Stimulated activated CD8-positive, alpha-beta memory T cell treated with anti-CD3 and anti-CD28 coated beads, Interleukin-4, amount 100 ng/mL, for 24 hours (primary cell): ENCODE measurements at places on chromosomes 4 and X.

GRCh38 chr4:3210467-3210866, 38.5 kb upstream of the MSANTD1 start:
- DNase-seq: no peak

GRCh38 chrX:84175958-84176357, 12.0 kb downstream of the RPS6KA6 start:
- no peak for DNase-seq

DNA sequence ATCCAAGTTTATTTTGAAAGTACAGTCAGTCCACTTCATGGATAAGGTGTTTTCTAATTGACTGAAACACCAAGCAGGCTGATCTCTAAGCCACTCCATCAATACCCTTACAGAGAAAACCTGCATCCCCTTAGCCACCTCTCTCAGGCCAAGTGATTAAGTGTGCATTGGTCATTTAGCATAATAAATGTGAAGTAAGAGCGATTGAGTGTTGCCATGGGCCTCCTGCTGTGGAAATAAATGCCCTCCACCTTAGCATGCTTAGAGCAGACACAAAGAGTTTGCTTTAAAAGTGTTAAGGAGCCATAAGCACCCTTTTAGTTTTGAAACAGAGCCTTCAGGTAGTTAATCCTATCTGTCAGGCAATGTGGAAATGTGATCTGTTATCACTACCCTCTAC, 386.5 kb downstream of the GPAT3 start:
- DNase-seq: no peak

DNA sequence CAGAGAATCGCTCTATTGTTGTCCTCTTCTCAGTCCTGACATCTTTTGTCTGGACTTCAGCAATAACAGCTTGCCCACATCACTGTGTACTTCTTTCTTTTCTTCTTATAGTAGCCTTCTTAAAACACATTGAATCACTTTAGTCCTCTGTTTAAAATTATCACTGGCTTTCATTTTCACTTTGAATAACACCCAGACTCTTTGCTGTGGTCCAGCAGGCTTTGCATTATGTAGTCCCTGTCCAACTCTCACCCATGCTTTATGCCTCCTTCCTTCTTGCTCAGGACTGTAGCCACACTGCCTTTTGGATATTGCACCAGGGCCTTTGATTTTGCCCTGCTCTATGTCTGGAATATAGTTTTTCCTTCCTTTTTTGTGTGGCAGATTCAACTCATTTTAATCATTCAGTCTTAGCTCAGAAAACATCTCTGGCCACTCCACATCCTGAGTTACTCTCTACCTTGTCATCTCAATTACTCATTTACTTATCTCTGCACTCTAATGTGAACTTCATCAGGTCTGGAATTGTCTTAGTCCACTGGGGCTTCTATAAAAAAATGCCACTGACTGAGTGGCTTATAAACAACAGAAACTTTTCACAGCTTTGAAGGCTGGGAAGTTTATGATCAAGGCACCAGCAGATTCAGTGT, 168.2 kb downstream of the C4orf33 start:
- no peak for DNase-seq

DNA sequence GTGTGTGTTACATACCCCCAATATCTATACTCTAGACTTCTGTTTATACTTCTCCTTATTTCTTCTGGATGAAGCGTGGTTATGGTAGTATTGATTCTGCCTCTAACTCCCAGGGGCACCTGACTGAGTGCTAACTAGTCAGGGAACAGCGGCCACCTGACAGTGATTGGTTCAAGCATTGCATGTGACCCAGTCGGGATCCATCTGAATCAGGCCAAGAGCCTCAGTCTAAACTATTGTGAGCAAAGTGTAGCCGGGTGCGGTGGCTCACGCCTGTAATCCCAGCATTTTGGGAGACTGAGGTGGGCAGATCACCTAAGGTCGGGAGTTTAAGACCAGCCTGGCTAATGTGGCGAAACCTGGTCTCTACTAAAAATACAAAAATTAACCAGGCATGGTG, 10.0 kb downstream of the CCDC110 start:
- no peak for DNase-seq

DNA sequence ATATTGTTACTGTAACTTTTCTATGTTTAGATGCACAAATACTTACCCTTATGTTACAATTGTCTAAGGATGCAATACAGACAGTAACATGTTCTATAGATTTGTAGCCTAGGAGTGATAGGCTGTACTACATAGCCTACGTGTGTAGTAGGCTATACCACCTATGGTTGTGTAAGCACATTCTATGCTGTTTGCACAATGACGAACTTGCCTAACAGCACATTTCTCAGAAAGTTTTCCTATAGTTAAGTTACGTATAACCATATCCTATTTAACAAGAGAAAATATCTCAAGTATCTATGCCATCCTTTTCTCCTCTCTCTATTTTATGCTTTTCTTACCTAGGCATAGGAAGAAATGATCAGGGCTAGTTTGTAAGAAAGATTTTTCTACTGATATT, 710.8 kb upstream of the HTR2C start:
- DNase-seq: no peak

DNA sequence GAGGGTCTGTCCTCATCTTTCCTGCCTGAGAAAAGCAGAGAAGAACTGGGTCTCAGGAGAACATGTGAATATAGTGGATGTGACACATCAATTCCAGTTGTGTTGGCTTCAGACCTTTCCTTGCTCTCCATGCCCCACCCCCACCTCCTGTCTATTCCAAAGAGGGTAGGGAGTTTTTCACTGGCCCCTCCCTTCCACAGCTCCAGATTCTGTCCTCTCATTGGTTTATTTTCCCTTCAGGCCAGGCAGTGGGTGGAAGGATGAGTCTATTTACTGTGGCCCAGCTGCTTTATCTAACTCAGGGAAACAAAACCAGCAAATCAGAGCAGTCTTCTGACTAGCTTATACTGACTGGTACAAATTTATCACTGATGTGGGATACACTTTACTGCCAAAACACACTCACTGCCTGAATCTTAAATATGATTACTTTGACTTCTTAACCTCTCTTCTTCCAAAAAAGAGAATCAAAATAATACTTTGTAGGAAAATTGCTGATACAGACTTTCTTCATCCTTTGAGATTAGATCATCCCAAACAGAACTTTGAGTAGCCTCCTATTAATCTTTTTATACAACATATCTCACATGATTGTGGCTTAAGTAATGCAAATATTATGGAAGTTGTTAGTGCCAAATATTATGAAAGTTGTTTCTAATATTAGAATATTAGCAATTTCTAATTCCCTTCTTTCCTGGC, 221.2 kb downstream of the MID1 start:
- no peak for DNase-seq

- no peak for DNase-seq
Observed at GRCh38 chr4:177118596-177118995, 191.1 kb upstream of the NEIL3 start.
